ENCODE measurements at places on chromosomes 11 and 22. TPM values are rescaled to one million over a fixed set of nuclear protein-coding genes. Genes with fewer than 3 reads are reported as not detected.

- no peak overlapping the region for H3K4me3 ChIP-seq
- H3K27me3 ChIP-seq = no peaks in the 10 kb centered on the region
- no peak overlapping the region for H3K27ac ChIP-seq
- H3K4me1 ChIP-seq = no peaks in the 10 kb centered on the region
- no peak for DNase-seq
Measured at GRCh38 chr22:49540913-49541692, 286.6 kb downstream of the BRD1 start.

- H3K36me3 ChIP-seq = peaks cover 28% of the 10 kb centered on the region
- H3K4me3 ChIP-seq = no peak overlapping the region
- no peak for DNase-seq
- H3K27me3 ChIP-seq = no peaks in the 10 kb centered on the region
- H3K27ac ChIP-seq = no peak overlapping the region
- H3K4me1 ChIP-seq = no peaks in the 10 kb centered on the region
Measured at GRCh38 chr11:68929135-68929534, 25.4 kb downstream of the IGHMBP2 start.

GRCh38 chr22:49959782-49960158, 802 bp upstream of the PIM3 start:
- DNase-seq = peak; percentile 65
- H3K4me1 ChIP-seq = peaks cover 5% of the 10 kb centered on the region
- no peaks in the 10 kb centered on the region for H3K36me3 ChIP-seq
- H3K4me3 ChIP-seq = peak overlapping the region; percentile 73
- H3K27me3 ChIP-seq = no peaks in the 10 kb centered on the region
- peak overlapping the region; percentile 76 for H3K27ac ChIP-seq

GRCh38 chr22:40289991-40290459, 56.3 kb upstream of the ADSL start:
- H3K27me3 ChIP-seq = no peaks in the 10 kb centered on the region
- DNase-seq = no peak
- H3K36me3 ChIP-seq = peaks cover 14% of the 10 kb centered on the region
- no peak overlapping the region for H3K27ac ChIP-seq
- no peak overlapping the region for H3K4me3 ChIP-seq
- no peaks in the 10 kb centered on the region for H3K4me1 ChIP-seq

DNA sequence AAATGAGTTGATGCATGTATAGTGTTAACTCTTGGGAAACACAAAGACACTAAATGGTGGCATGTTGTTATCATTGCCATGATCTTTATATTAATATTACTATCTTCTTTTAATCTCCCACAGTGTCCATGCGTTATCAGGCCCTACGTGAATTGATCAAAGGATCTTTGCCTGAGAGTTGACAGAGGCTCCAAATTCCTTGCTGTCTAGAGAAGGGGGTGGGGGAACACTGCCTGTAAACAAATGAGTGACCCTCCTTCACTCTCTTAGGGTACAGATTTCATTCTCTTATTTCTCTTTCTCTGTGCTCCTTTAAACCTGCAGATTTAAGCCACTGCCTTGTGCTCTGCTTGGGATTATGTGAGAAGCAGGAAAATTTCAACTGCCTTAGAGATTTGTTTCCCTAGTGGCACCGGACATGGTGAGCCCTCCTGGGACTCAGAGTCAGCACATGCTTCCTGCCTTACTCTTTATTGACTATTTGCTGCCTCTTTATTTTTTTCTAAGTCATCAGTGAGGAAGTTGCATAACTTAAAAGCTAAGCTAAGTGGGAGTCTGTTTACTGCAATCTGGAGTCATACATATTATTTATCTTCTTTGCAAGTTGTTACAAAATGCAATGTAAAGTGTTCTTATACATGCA, 122.9 kb downstream of the MAML2 start:
- peaks cover 41% of the 10 kb centered on the region for H3K4me1 ChIP-seq
- no peaks in the 10 kb centered on the region for H3K36me3 ChIP-seq
- H3K4me3 ChIP-seq = peak overlapping the region; percentile 15
- no peaks in the 10 kb centered on the region for H3K27me3 ChIP-seq
- peak; percentile 88 for DNase-seq

GRCh38 chr11:1199751-1200610, 22.9 kb upstream of the MUC5B start:
- H3K4me1 ChIP-seq = no peaks in the 10 kb centered on the region

GRCh38 chr22:16699326-16699725, 106.7 kb upstream of the CCT8L2 start:
- H3K27ac ChIP-seq = no peak overlapping the region
- H3K27me3 ChIP-seq = no peaks in the 10 kb centered on the region
- H3K4me1 ChIP-seq = no peaks in the 10 kb centered on the region

DNA sequence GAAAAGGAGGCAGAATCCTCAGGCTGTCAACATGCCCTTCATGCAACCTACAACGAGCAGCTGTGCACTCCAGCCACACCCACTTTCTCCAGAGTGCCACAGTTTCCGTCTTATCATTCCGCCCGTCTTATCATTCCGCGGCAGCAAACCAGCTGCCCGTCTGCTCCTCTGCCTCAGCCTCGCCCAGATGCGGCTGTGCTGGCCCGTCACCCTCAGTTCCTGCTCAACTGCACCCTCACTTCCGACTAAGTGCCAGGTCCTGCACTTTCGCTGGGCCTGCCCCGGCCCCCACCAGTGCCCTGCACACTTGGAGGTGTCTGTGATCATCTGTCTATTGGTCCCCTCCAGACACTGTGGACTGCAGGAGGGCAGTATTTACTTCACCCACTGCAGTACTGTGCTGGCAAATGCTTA, 43.7 kb downstream of the MICAL3 start:
- peak; percentile 54 for DNase-seq
- peaks cover 12% of the 10 kb centered on the region for H3K4me1 ChIP-seq
- no peaks in the 10 kb centered on the region for H3K36me3 ChIP-seq
- H3K27ac ChIP-seq = no peak overlapping the region
- H3K4me3 ChIP-seq = peak overlapping the region; percentile 33

DNA sequence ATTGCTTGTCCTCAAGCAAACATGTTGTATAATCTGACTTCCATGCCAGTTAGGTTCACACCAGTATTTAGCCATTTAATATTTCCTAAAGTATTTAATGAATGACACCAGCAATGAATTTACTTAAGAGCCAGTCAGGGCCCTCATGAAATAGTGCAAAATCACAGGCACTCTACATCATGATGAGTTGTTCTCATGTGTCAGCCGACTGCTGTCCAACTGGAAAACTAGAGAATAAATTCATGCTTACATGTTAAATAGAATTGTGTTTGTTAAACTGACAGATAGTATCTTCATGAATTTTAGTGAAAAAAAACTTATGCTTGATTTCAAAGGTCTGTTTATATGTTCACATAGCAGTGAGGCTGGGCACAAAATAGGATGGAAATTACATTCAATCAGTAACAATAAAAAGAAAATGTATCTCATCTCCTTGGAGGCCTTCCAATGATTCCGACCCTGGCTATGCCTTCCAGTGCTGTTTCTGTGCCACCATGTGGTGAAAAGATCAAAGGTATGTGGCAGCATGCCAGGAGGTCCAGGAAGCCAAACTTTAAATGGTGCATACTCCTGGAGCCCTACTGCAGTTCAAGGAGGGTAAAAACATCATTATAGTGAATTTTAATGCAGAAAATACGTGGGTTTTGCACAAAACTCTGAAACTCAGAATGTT, 45.2 kb downstream of the CTSC start:
- no peak overlapping the region for H3K27ac ChIP-seq
- no peak overlapping the region for H3K4me3 ChIP-seq
- peaks cover 15% of the 10 kb centered on the region for H3K4me1 ChIP-seq
- peak; percentile 41 for DNase-seq

DNA sequence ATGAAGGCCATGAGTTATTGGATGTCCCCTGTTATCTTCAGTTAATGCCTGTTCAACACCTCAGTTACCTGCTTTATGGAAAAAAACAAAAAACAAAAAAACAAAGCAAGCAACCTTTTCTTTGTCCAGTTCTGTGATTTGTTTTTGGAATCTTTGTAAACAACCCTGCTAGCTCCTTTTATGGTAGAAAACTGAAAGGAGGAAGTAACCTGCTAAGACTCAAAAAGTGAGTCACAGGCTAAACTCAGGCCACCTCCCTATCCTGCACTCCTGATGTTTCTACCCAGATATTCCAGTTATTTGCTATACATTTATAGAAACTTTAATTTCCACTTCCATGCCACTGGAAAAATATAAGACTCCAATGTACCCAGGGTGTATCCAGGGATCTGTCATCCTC, 20.6 kb upstream of the TLCD5 start:
- DNase-seq = peak; percentile 49
- no peaks in the 10 kb centered on the region for H3K27me3 ChIP-seq
- H3K36me3 ChIP-seq = no peaks in the 10 kb centered on the region
- peaks cover 16% of the 10 kb centered on the region for H3K4me1 ChIP-seq

The HEPHL1 gene
- not detected for polyA plus RNA-seq

The IFITM1 gene
- polyA plus RNA-seq = 187 TPM

The PICK1 gene
- polyA plus RNA-seq = 8.1 TPM

The DEPDC5 gene
- polyA plus RNA-seq = 5.7 TPM

Measured in GM23248 (cell line).